ENCODE measurements at places on chromosomes 12 and 14.
A peak's percentile ranks its signal among the peaks of the same experiment; 100 is the strongest.

DNA sequence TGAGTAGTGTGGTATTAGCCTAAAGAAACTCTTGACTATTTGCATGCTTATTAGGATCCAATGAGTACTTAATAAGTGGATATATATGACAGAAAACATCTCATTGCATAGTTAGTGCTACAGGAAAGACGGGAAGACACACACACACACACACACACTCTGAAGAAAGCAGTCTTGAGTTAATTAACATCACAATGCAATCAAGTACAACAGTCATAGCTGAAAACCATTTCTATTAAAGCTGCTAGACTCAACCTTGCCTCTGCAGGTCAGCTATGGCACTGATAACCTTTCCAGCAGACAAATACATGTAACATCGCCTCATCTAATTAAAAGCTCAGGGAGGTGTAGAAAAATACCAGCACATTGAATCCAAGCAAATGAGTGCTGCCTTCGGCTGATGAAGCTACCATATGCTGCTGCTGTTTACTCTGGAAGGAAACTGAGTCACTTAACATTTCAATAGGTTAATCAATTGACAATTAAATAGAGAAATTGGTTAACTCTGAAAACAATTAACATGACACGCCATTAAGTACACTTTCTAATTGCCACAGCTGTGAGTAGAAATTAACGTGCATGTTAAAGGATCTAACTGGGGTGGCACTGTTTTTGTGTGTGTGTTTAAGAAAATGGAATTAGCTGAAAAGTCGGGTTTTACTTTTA, 93.2 kb upstream of the OTX2 start:
- DNase-seq = no peak

DNA sequence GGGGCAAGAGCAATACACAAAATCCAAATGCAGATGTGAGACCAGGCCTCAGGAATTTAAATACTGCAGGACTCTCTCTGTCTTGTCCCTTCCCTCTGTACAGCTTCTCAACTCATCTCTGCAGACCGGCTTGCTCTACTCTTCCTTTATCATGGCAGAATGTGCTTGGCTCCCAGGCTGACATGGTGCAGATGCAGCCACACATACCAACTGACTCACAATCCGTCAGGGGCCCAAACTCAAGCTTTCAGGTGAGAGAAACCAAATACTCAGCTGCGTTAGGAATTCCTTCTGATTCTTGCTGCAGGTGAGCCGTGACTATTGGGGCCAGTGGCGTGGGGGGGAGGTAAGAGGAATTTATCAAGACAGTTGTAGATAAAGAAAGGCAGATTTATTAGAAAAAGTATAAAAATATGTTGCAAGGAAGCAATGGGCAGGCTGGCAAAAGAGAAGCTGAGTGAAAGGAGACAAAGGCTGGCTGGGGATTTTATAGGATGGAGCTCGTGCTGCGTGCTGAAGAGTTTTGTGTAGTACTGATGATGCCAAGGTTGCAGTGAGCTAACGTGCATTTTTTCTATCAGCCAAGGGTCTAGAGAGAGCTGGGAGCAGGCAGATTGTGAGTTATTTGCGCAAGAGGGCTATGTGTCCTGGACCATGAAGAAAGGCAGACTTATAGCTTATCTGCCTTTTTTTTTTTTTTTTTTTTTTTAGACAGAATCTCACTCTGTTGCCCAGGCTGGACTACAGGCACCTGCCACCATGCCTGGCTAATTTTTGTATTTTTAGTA, 5.0 kb upstream of the LGALS3 start:
- DNase-seq = no peak

DNA sequence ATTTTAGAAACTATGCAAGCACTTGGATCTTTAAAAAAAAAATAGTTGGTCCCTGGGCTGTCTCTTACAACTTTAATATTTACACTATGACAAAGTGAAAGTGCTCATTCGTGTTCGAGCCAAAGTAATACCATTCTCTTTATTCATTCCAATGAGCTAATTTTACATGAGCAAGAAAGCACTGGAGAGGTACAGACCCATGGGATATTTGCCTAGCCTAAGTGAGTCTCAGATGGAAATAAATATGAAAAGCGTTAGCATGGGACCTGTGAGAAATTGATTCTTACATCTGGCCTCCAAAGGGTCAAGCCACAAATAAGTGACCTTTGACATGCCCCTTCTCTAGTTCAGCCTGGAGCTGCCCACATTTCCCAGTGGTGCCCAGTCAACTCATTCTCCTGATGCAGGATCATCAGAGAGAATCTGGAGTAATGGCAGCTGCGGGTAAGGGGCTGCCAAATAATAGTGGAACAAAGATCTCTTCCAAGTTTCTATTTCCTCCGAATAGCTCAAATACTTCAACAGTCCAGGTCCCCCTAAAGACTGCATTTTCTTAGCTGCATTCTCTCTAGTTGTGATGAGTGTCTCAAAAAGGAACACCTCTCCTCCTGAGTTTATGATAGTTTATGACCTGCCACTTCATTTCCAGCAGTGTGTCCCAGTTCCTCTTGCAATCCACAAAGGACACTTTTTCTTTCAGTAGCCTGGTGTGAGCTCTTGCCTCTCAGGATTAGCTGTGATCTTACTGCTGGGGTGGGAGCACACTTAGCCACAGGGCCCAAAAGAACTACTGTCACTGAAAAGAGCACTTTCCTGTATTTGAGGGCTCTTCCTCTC, 208.2 kb downstream of the DAD1 start:
- DNase-seq = no peak

GRCh38 chr14:37844614-37845013, 249.2 kb downstream of the TTC6 start:
- no peak for DNase-seq

- no peak for DNase-seq
Measured at GRCh38 chr12:71602761-71603577, 60.7 kb downstream of the ZFC3H1 start.

DNA sequence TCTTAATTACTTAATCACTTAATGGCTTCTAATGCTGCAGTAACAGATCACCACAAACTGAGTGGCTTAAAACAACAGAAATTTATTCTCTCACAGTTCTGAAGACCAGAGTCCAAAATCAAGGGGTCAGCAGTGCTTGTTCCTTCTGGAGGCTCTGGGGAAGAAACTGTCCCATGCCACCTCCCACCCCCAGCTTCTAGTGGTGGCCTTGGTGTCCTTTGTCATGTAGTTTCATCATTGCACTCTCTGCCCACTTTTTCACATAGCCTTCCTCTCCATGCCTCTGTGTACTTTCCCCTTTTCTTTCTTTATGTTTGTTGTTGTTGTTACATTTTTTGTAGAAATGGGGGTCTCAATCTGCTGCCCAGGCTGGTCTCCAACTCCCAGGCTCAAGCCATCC, 16.1 kb upstream of the UBC start:
- no peak for DNase-seq

- no peak for DNase-seq
Measured at GRCh38 chr14:70086685-70087379, 101.9 kb downstream of the SLC8A3 start.

DNA sequence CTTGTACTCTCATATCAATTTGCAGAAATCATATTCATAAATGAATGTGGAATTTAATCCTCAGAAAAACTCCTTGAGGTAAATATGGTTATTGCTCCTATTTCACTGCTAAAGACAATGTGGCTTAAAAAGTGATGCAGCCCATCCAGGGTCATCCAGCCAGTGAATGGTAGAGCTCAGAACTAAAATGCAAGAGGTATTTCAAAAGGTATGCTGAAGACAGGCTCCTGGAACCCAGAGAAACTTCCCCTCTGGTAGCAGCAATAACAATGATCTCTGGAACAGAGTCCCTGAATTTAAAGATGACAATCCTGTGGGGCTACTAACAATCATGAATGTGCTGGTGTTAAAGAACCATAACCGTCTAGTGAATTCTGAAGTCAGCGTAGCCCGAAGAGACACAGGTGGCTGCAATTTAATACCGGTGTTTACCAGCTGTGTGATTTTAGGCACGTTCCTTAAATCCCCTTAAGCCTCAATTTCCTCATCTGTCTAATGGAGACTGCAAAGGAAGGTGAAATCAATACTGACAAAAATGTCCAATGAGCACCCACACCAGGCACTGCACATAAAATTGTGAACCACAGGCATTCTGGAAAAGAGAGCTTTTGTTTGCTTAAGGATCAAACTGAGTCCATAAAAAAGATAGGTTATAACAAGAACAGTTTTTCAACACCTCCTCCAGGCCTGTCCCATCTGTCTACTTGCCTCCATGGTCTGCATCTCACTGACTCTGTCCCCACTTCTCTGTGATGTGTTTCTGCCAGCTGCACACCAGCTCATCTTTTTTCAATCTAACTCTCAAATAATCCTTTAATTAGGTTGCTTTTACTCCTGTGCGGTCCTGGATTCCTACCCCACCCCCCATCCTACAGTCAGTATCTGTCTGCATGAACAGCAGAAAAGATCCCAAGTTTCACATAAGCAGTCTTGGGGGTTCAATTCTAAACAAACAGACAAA, 10.5 kb downstream of the TM7SF3 start:
- no peak for DNase-seq

GRCh38 chr14:99177886-99178835, 93.8 kb downstream of the BCL11B start:
- DNase-seq = peak; percentile 11

DNA sequence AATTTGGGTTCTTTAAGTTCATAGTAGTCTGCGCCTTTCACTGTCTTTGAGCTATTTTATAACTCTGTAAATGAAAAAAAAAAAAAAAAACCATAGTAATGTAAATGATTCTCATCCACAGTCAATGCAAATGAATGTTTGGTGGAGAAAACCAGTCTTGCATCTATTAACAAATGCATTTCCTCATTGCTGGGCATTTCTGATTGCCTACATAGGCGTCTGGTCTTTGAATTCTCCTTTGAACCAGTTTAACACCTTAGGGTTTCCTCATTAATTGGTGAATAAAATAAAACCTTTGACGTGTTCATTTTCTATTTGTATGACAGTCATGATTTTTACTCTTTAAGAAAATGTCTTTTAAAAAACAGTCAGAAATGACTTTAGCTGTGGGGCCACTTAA, 114.8 kb downstream of the C12orf75 start:
- no peak for DNase-seq

DNA sequence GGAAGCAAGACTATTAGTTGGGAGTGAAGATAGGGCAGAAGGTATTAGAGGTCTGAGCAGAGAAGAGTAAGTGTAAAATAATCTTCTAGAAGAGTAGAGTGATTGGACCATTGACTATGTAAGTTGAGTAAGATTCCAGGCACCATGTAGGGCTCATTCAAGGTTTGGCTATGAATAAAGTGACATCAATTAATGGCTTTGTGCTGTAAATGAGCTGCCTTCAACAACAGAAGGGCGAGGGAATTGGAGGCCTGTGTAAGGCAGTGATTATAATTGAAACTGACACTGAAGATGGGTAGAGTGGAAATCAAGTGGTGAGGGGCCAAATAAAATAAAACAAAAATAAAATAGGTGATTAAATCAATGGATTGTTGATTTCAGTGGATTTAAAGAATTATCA, 26.4 kb downstream of the PTPRQ start:
- DNase-seq = no peak

DNA sequence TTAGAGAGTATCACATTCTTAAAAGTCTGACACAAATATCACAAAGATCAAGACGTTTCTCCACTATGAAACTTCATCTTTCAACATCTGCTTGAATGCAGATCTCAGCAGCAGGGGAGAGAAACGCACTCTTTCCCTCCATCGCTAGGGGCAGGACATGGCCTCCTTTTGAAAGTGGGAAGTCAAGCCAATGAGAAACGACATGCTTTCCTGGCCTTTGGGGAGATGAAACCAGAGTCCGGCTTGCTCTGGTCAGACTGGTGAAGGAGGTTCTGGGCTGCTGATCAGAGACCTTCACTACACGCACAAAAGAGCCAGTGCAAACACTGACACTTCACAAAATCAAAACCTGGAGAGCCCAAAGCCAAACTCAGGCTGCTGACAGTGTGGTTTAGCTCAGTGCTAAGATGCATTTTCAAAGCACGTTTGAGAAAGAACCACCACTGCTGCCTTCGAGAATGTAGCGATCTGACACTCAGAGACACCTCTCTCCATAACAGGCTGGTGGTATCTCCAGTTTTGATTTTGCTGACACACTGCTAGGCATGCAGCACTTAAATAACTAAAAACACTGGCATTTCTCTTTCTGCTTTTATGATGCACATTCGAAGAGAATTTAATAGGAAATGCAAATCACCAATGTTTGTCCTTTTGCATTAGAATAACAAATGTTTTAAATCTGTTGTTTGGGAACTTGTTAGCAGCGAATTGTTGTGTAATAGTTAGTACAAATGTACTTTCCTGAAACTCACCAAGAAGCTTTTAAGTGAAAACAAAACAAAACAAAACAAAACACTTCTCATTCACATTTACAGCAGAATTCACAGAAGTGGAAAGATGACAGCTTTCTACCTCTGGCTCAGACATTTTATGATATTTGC, 93.9 kb upstream of the OVCH1 start:
- DNase-seq = no peak

DNA sequence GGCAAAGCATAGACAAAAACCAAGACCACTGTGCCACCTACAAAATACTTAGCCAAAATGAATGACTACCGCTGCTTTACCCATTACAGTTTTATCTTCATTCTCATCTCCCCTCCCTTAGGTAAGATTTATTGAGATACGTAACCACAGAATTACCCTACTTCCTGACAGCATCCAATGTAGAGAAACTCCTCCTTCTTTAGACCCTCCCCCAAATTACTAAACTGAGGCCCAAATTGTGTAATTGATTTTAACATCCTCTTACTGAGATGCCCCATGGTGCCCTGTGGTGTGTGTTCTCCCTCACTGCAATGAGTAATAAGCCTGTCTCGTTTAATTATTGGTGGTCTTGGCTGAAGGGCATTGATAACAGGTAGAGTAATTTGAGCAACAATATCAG, 19.1 kb downstream of the VRK1 start:
- no peak for DNase-seq

DNA sequence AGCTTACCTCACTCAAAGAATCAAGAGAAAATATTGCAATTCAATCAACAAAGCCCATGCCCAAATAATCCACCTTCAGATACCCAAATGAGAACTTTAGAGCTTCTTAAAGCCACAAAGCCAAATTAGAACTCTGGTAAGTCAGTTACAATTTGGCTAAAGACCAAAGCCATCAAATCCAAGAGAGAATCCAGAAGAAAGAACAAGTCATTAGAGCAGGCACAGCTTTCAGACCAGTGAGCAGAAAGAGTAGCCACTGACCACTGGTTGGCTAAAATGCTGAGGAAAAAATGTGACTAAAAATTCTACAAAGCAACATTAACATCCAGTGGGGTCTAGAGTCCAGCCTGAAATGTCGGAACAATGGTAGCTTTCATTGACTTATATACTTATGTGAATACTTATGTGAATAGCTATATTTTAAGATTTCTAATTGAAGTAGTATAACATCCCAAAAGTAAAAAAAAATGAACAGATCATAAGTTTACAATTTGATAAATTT, 735.2 kb upstream of the TBX3 start:
- DNase-seq = no peak

Data from activated CD4-positive, alpha-beta memory T cell treated with anti-CD3 and anti-CD28 coated beads, Interleukin-2, amount 10 ng/mL, durations not matched to agents 7 days and 5 days (primary cell).